Activated T-helper 17 cell treated with anti-CD3 and anti-CD28 coated beads, Interleukin-2, amount 50 U/mL, for 72 hours (primary cell): ENCODE measurements at places on chromosomes 4 and X.

GRCh38 chrX:116272322-116272721, 101.8 kb downstream of the AGTR2 start:
- ATAC-seq: no peak

GRCh38 chrX:6898371-6898770, 249.1 kb upstream of the STS start:
- ATAC-seq: no peak

- ATAC-seq: no peak
These were observed 20.2 kb upstream of the MRFAP1 start for GRCh38 chr4:6620296-6620695.

DNA sequence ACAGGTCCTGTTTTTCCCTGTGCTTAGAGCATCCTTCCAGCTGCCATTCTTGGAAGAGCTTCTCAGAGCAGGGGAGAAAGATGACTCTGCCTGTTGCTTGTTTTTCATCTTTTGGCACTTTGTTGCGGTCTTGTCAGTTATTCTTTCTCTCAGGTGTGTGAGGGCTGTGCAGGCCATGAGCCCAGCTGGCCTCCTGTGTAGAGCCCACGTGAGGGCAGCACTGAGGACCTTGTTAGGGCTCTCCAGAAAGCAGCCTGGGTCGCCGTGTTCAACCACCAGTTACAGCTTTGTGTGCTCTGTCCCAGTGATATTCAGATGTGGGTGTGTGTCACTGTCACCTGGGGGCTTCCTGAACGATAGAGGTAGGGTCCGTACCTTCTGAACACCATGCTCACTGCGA, 52.8 kb downstream of the NOP14 start:
- no peak for ATAC-seq

- no peak for ATAC-seq
These were observed 83.6 kb upstream of the TTC29 start for GRCh38 chr4:147029296-147029695.

DNA sequence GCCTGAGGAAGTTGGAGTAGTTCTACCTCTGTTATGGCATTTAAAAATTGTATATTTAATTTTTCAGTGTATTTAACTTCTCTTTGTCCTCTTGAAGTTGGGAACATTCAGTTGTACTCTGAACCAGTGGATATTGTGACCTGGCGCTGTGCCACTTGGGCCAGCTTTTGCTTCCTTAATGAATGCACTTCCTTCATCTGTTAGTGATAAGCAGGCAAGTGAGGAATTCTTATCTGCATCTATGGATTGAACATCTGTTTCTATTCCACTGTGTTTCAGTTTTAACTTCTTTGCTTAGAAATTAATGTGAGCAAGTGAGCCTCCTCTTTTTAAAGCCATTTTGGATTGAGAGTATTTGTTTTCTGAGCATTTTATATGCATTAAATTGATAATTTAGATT, 128.3 kb downstream of the UCHL1 start:
- ATAC-seq: no peak

- peak; percentile 38 for ATAC-seq
These were observed 99.0 kb downstream of the STIM2 start for GRCh38 chr4:26959654-26960047.
